Epithelial cell of proximal tubule (primary cell): ENCODE measurements at places on chromosomes 12 and 14. TPM values are rescaled to one million over a fixed set of nuclear protein-coding genes. Genes with fewer than 3 reads are reported as not detected.

CEP170B gene
- 28.9 and 30.9 TPM in 2 replicates for total RNA-seq

- no peak for DNase-seq
These were observed 5.5 kb upstream of the GPR19 start for GRCh38 chr12:12701457-12701856.

DNA sequence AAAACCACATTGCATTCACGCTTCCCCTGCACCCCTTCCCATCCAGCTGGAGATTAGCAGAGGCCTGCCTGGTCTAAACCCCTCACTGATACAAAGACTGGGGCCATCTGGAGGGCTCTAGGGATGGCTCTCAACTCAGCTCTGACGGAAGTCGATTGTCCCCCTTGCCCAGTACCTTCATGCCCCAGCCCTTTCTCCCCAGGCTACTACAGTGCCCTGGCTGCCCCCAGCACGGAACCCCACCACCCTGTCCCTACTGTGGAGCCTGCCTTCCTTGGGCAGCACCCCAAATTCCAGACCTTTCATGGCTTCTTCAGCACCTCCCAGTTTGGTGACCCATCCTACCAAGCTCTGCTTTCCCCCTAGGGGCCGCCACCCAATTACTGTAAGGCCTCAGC is 25.6 kb downstream of the ZFP36L1 start:
- no peak for DNase-seq

DNA sequence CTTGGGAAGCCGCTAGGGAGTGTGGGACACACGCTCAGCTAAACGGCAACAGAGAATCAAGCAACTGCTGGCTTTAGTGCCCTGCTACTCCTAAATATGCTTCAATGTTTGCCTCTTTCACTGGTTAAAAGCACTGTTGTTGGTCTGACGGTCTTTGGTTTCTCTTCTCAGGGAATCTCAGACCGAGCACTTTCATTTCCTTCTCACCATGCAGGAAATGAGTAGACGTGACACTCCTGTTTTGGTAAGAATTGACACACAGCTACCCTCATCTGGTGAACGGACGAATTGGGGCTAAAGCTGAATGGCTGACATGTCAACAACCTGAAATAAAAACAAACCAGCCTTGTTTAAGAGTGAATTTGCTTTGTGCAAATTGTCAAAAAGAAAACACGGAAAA is 57.5 kb upstream of the PIWIL1 start:
- DNase-seq = no peak

DNA sequence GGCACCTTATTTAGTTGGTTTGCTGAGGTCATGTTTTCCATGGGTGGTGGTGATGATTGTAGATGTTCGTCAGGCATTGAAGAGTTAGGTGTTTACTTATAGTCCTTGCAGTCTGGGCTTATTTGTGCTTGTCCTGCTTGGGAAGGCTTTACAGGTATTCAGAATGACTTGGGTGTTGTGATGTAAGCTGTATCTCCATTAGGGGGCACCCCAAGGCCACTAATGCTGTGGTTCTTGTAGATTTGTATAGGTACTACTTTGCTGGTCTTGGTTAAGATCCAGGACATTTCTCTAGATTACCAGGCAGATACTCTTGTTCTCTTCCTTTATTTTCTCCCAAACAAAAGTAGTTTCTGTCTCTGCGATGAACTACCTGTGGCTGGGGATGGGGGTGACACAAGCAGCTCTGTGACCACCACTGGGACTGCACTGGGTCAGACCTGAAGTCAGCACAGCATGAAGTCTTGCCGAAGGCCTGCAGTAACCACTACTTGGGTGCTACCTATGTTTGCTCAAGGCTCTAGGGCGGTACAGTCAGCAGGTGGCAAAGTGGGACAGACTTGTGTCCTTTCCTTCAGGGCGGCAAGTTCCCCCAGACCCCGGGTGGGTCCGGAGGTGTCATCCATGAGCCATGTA is 35.8 kb upstream of the FBXO33 start:
- peak; percentile 15 for DNase-seq

GRCh38 chr12:109115758-109116610 is at the start of gene ACACB:
ACACB (plus strand) TSS chr12:109116587; CDS start chr12:109139406, 22,819 bp downstream.
- DNase-seq = peak; percentile 66

ANKRD52 gene
- total RNA-seq = 29.6 and 31.3 TPM in 2 replicates

GPR162 gene
- total RNA-seq = 1.0 and 1.2 TPM in 2 replicates
